ENCODE measurements at places on chromosomes 1 and 21.
A peak's percentile ranks its signal among the peaks of the same experiment; 100 is the strongest.

DNA sequence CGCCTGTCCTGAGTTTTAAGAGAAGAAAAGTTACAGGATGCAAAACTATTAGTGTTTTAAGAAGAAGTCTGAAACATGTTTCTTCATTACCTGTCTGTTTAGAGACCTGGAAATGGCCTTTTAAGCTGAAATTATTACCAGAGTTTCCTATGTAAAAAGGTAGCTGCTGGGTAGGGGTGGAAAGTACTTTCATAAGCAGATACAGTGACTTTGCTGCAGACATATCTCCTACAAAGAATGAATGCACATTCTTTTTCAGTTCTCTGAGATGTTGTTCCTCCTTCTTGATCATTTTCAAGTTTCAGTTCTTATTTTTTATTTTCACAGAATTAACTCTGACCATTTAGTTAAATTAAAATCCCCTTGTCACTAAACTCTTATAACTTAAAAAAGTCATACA, 1329.6 kb downstream of the KCNT2 start:
- DNase-seq: no peak

GRCh38 chr1:246012341-246012740, 494.7 kb downstream of the SMYD3 start:
- DNase-seq: no peak

- DNase-seq: no peak
Observed at GRCh38 chr21:42360317-42360716, 6.0 kb downstream of the TFF1 start.

DNA sequence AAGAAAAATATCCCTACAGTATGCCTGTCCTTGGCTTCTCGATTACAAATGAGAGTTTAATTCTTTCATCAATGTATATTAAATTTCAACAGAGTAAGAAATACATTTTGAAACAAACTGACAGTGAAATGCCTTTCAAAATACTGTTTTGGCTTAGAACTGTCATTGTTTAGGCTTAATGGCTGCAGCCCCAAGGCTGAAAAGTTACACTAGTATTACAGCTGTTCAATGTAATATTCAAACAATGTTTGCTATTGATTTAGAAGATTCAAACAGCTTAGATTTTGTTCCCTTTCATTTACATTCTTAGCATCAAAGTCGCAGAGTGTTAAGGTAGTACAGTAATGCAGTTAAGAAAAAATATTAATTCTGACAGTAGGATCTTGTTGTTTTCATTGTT, 882.9 kb upstream of the ADGRL2 start:
- DNase-seq: no peak

DNA sequence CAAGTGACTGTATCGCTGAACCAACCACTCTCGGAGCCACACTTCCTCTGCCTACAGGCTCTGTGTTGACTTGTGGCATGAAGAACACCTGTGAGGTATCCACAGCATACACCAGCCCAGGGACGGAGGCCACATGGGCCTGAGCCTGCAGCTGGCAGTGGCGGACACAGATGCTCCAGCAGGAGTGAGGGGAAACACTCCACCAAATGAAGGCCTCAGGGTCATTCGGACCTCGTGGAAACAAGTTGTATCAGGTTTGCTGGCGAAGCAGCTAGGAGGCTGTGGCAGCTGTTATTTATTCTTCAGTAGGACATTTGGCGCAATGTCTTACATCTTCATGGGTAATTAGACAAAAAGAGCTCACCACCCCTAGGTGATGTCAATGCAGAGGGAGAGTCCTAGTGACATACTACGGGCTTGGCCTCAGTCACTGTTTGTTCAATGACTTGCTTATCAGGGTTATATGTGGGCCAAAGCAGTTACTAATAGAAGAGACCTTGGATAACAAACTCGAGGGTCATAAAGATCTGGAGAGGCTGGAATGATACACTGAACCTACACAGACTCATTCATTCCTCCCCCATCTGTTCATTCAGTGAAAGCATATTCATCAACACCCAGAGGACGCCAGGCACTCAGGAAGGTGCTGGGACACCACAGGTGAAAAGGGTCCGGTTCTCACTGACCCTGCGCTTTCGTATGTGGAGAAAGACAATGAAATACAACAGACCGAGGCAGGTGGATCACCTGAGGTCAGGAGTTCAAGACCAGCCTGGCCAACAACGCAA, 11.6 kb upstream of the ETS2 start:
- DNase-seq: no peak

DNA sequence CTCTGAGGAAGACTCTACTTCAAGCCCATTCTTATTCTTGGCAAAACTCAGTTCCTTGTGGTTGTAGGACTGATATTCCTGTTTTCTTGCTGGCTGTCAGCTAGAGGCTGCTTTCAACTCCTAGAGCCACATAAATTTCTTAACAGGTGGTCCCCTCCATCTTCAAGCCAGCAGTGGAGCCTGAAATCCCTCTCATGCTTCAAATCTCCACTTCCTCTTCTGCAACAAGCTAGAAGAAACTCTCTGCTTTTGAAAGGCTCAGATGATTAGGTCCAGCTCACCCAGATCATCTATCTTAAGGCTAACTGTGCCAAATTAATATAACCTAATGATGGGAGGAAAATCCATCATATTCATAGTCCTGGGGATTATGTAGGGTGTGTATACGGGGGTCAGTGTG, 43.2 kb upstream of the CD34 start:
- DNase-seq: no peak

GRCh38 chr1:4972761-4973320, 318.4 kb downstream of the AJAP1 start:
- DNase-seq: no peak

GRCh38 chr21:35796844-35797243, 263.5 kb downstream of the SETD4 start:
- no peak for DNase-seq

DNA sequence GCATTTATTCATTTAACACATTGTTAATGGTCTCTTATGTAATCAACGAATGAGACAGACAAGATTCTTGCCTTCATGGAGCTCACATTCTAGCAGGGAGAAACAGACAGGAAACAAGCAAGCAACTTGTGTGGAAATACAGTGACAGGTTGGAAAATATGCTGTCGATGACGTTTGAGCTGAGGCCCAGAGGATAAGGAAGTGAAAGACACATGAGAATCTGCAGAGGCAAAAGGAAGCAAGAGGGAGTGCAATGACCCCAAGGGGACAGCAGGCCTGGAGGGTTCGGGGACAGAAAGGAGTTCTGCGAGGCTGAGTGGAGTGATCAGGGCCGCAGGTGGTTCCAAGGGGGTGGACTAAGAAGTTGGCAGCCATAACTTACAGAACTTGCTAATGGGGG, 60.6 kb upstream of the AKT3 start:
- DNase-seq: no peak

- no peak for DNase-seq
Observed at GRCh38 chr1:56363007-56363770, 216.2 kb downstream of the PLPP3 start.

- DNase-seq: no peak
Observed at GRCh38 chr1:236147521-236148469, 5.5 kb downstream of the GPR137B start.

- DNase-seq: no peak
Observed at GRCh38 chr1:241507189-241507863, 12.2 kb downstream of the FH start.

DNA sequence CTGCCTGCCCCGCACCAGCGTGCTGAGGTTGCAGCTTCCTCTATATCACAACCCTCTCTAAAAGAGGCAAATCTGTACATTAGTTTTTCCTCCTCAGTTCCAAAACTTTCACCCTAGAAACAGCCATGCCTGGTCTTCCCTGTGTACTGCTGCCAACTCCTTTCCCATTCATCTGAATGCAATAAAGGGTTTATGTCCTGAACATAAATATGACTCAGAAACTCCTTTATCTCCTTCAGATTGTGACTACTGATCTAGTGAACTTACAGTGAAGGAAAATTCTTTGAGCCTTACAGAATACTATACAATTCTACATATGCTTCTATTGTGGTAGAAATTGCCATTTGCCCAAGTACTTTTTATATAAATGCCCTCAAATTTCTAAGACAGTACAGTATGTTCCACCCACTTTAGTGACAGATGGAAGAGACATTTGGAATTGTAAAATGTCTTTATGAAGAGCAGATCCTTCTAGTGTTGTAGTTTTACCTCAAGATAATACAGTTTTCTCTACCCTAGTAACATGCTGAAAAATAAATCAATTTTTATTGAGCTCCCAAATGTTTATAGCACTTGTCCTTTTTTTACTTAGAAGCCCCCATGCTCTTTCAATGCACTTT, 345.1 kb upstream of the SNX7 start:
- no peak for DNase-seq

GRCh38 chr1:153510984-153511410, 24.8 kb downstream of the S100A6 start:
- DNase-seq: peak; percentile 89

DNA sequence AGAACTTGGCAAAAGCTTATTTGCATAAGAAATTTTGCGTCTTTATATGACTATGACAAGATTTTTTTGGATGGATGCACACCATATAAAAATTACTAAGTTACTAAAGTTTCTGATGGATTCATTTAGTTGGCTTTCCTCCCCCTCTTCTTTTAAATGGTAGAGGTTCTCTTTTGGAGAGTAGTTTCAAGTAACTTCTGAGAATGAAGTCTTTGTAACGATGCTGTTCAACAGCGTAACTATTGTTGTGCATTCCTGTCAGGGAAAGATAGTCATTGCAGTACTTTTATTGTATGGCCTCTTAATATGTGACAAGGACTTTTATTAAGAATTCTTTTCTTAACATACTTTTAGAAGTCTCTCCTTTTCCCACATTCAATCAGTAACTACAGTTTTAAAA, 16.0 kb downstream of the NFIA start:
- DNase-seq: no peak

DNA sequence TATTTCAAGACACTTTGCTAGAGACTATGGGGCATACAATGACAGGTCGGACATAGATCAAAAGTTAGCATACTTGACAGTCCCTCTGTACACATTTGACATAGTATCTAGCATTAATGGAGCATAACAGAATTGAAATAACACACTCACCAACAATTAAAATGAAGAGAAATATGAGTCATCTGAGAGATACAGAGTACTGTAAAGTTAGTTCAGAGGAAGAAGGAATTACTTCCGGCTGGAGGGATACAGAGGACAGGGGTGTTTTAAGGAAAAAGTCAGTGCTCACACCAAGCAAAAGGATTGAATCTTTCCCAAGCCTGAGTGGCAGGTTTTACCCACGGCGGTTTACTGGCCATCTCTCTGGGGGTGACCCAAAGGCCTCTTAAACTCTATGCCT, 2.4 kb downstream of the ZMYND12 start:
- DNase-seq: no peak

DNA sequence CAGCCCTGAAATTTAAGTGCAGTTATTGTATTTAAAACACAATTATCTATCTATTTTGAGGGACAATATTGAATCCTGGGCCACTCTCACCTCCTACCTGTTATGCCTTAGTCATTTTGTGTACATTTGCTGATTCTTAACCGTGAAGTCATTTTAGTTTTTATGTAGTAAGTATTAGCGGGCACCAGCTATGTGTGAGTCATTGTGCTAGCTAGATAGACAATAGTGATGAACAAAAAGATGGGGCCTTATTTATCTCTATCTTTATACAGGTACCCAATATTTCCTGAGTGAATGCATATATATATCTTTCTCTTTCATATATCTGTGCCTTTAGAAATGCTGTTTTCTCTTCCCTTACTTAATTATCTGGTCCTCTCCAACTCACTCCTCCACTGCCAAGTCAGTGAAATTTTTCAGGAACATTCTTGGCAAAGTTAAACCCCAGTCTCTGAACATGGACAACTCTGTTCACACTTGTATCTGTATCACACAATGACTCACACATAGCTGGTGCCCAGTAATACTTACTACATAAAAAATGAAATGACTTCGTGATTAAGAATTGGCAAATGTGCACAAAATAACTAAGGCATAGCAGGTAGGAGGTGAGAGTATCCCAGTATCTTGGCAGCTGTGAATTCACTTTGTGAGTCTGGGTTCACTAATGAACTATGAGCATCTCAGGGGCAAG, 166.0 kb upstream of the C8B start:
- no peak for DNase-seq

DNA sequence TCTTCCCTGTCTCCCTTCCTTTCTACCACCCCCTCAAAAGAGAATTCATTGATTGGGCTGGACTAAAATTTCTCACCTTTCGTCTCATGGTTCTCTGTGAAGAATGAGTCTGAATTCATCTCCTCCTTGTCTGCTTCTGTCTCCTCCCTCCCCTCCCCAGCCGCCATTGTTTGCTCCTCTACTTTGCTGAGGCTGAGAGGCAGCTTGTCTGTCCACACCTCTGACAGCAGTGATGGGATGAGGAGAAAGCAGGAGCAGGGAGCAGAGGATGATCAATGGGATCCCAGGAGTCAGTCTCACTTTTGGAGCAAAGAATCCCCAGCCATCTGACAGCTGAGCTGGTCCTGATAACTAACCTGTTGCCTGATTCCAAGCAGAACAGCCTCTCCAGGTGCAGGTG, 2.5 kb downstream of the ILDR2 start:
- no peak for DNase-seq

DNA sequence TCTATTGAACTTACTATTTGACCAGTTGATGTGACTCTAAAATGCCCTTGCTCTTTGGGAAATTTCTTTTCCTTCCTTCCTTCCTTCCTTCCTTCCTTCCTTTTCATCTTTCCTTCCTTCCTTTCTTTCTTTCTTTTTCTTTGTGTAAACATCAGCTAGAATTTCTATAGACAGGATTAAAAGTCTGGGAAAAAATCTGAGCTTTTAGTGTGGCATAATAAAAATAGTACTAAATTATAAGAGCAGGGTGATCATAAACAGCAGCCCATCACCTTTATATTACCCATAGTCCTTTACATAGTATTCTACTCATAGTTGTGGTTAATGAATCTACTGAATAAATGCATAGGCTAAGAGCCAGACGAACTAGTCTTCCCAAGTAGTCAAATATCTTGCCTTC, 281.0 kb upstream of the DAB1 start:
- DNase-seq: no peak

DNA sequence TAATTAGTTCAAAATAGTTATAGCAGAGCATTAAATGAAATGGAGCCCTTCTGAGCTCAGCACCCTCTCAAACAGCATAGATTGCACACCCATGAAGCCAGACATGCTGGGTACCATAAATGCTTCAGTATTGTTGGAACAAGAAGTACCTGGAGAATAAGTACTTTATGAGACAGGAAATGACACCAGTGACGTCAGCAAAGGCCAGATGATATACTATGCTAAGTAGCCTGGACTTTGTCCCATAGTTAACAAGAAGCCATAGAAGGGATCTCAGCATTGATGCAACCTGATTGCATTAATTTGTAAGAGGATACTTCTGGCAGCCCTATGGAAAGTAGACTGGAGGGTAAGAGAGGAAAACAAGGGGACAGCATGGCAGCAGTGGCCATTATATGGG, 16.3 kb upstream of the GADD45A start:
- peak; percentile 85 for DNase-seq

- DNase-seq: no peak
Observed at GRCh38 chr1:55286856-55287602, 71.9 kb upstream of the USP24 start.

DNA sequence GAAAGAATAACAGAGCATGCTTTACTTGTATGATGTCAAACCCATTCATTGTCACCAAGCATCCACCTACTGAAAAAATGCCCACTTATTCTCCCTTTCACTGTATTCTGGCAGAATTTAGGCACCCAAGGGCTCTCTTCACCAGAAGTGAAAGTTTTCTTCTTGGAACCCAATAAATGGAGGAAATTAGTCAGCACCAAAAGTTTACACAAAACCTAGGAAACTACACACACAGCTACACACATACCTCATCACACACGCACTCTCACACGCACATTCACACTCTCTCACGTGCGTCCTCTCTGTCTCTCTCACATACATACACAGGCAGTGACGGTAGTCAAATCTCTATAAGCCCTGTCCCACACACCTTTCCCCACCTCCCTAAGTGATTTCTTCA, 37.6 kb downstream of the MCOLN2 start:
- no peak for DNase-seq
